ENCODE measurements at places on chromosomes 2 and 18. TPM values are rescaled to one million over a fixed set of nuclear protein-coding genes. Genes with fewer than 3 reads are reported as not detected.

GRCh38 chr2:98058191-98058975 is 28.6 kb upstream of the VWA3B start:
- H3K27ac ChIP-seq = no peak overlapping the region
- no peaks in the 10 kb centered on the region for H3K4me1 ChIP-seq
- no peaks in the 10 kb centered on the region for H3K36me3 ChIP-seq
- no peak for DNase-seq
- H3K27me3 ChIP-seq = no peaks in the 10 kb centered on the region

Gene SERPINB10
- total RNA-seq = 0.29 TPM

Gene EGR4
- not detected for total RNA-seq

DNA sequence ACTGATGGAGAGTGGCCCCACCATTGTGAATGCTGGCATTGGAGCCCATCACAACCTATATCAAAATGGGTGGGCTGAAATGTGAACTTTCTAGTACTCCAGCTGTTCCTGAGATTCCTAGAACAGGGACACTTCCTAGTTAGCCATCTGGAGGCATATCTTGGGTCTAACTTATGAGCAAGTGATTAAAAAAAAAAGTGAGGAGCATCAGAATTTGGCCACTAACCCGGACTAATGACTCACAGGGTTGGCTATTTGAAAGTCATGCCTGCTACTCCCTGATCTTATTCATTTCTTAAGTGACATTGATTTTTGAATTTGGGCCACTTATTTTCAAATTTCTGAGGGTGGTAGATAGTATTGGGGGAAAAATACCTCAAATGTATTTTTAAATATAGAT is 216.6 kb downstream of the HRH4 start:
- no peaks in the 10 kb centered on the region for H3K4me1 ChIP-seq
- H3K27me3 ChIP-seq = no peaks in the 10 kb centered on the region
- no peak overlapping the region for H3K27ac ChIP-seq
- H3K36me3 ChIP-seq = no peaks in the 10 kb centered on the region

DNA sequence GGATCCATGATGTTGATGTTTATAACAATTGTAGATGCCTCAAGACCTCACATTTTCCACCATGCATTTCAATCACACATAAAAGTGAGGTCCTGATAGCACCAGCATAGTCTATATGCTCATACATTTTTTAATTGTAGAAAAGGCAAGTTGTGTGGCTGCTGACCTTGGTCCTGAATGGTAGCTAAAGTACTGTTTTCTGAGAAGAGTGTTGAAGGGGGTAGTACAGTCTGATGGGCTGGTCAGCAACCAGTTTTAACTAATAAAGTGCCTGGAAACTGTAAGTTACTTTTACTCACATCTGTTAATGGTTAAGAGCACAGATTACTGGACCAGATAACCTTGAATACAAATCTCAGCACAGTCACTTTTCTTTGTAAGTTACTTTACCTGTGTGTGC is 15.9 kb downstream of the ZNF638 start:
- H3K4me3 ChIP-seq = no peak overlapping the region
- H3K27me3 ChIP-seq = no peaks in the 10 kb centered on the region
- peaks cover 22% of the 10 kb centered on the region for H3K36me3 ChIP-seq

DNA sequence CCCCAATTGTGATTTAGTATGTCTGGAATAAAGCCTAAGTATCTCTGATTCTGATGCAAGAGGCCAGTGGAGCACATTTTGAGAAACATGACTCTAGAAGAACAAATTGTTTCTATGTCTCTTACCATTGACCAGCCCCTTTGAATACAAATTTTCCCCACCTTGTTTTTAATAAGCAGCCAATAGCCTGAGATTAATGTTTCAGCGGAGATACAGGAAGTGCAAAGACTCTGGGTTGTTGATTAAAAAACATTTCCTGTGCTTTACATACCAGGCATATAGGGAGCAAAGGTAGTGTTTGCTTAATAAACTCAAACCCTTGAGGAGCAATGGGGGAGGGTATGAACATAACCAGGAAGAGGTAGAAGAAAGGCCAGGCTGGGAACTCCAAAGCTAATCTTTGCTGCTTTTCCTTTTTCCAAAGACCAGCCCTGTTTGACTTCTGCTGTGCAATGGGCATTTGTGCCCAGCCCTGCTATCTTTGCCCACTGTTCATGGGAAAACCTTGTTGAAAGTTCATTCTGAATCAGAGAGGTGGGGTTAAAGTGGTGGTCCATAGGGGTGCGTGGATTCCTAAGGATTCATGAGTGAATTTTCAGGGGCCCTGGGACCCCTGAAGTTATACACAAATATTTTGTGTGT is 29.3 kb downstream of the UPP2 start:
- no peak for DNase-seq
- H3K4me3 ChIP-seq = no peak overlapping the region
- no peaks in the 10 kb centered on the region for H3K36me3 ChIP-seq
- peaks cover 4% of the 10 kb centered on the region for H3K27me3 ChIP-seq
- no peaks in the 10 kb centered on the region for H3K4me1 ChIP-seq
- no peak overlapping the region for H3K27ac ChIP-seq

GRCh38 chr2:224650815-224651439 is 65.2 kb downstream of the CCDC195 start:
- no peaks in the 10 kb centered on the region for H3K4me1 ChIP-seq
- peak; percentile 55 for DNase-seq
- peaks cover 2% of the 10 kb centered on the region for H3K27me3 ChIP-seq
- no peaks in the 10 kb centered on the region for H3K36me3 ChIP-seq

Gene ANKRD30BL
- 0.29 TPM for total RNA-seq

DNA sequence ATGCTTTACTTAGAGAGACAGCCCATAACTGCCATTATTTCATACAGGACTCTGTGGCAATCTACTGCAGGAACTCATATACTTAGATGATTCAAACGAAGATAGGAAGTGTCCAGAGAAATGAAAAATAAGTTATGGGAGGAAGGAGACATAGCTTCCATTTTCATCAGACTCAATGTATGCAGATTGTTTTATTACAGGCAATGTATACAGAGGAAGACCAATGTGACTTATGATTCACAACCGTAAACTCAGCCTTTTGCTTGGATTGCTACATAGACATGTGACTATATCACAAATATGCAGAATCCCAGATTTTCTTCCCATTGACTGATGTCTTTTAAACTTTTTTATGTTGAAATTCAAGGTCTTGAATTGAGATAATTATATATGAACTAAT is 793.4 kb downstream of the SATB2 start:
- DNase-seq = no peak
- no peak overlapping the region for H3K27ac ChIP-seq
- no peaks in the 10 kb centered on the region for H3K4me1 ChIP-seq
- no peaks in the 10 kb centered on the region for H3K27me3 ChIP-seq
- H3K36me3 ChIP-seq = no peaks in the 10 kb centered on the region

GRCh38 chr18:55425698-55426097 is 162.3 kb downstream of the TCF4 start:
- H3K27ac ChIP-seq = no peak overlapping the region
- H3K4me3 ChIP-seq = no peak overlapping the region
- peaks cover 5% of the 10 kb centered on the region for H3K36me3 ChIP-seq
- peaks cover 13% of the 10 kb centered on the region for H3K4me1 ChIP-seq

Gene ARMC9
- total RNA-seq = 221 TPM

- peaks cover 9% of the 10 kb centered on the region for H3K27me3 ChIP-seq
- H3K4me3 ChIP-seq = no peak overlapping the region
- no peak overlapping the region for H3K27ac ChIP-seq
Observed at GRCh38 chr18:46676182-46676835, 19.3 kb upstream of the LOXHD1 start.

Gene SERPINE2
- total RNA-seq = 658 TPM

Gene RAD51AP2
- total RNA-seq = not detected

DNA sequence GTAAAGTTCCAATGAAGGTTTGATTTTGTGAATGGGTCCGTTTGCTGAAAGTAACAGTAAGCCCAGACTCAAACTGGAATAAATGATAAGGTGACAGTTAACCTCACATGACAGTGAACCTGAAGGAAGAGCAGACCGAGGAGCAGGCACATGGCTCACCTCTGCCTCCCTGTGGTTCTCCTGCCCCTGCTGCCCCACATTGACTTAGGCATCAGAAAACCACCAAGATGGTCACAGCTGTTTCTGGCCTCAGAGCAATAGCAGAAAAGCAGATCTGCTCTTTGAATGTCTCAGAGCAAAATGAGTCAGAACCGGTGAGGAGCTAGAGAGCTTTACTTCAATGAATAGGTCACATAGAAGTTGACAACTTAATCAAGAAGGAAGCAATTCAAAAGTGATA is 487.6 kb downstream of the METTL4 start:
- no peaks in the 10 kb centered on the region for H3K4me1 ChIP-seq
- no peak overlapping the region for H3K4me3 ChIP-seq
- DNase-seq = no peak
- H3K27me3 ChIP-seq = no peaks in the 10 kb centered on the region
- H3K36me3 ChIP-seq = no peaks in the 10 kb centered on the region

GRCh38 chr2:217993817-217994463 is 8.9 kb downstream of the TNS1 start:
- no peaks in the 10 kb centered on the region for H3K27me3 ChIP-seq
- H3K4me1 ChIP-seq = peaks cover 46% of the 10 kb centered on the region
- DNase-seq = peak; percentile 95

- no peak for DNase-seq
- no peak overlapping the region for H3K27ac ChIP-seq
- peaks cover 4% of the 10 kb centered on the region for H3K27me3 ChIP-seq
- no peak overlapping the region for H3K4me3 ChIP-seq
- no peaks in the 10 kb centered on the region for H3K4me1 ChIP-seq
- no peaks in the 10 kb centered on the region for H3K36me3 ChIP-seq
Observed at GRCh38 chr2:68726608-68727367, 7.8 kb upstream of the ARHGAP25 start.

Gene ARHGAP15
- total RNA-seq = 0.88 TPM

Gene ABCG5
- total RNA-seq = not detected

Gene MOB4
- 33.3 TPM for total RNA-seq

GRCh38 chr18:463827-464541 is 36.5 kb downstream of the COLEC12 start:
- H3K27me3 ChIP-seq = no peaks in the 10 kb centered on the region
- H3K27ac ChIP-seq = no peak overlapping the region
- no peaks in the 10 kb centered on the region for H3K36me3 ChIP-seq
- no peak for DNase-seq
- H3K4me3 ChIP-seq = no peak overlapping the region
- H3K4me1 ChIP-seq = peaks cover 5% of the 10 kb centered on the region

GRCh38 chr18:79856119-79857007 is 58.6 kb downstream of the KCNG2 start:
- no peaks in the 10 kb centered on the region for H3K36me3 ChIP-seq
- H3K27me3 ChIP-seq = peaks cover 11% of the 10 kb centered on the region
- H3K27ac ChIP-seq = no peak overlapping the region
- DNase-seq = peak; percentile 91
- H3K4me1 ChIP-seq = peaks cover 15% of the 10 kb centered on the region

DNA sequence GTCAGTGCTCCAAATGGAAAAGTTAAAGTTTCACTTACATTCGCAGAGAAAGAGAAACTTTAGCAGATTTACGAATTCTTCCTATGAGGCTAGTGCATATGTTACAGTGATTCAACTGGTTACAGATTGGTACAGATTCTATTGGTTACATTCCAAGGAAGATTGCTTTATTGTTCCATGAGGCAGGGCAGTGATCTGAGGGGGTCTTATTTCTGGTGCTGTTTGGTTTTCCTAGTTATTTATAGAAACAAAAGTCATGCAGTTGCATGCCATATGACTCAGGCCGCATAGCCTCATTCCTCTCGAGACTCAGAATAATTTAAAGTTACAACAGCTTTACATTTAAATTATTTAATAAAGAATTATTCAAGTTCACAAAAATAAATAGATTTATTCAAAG is 385.4 kb upstream of the SYT4 start:
- H3K4me1 ChIP-seq = peaks cover 28% of the 10 kb centered on the region
- peak; percentile 34 for DNase-seq
- no peaks in the 10 kb centered on the region for H3K36me3 ChIP-seq
- peak overlapping the region; percentile 69 for H3K27ac ChIP-seq
- H3K4me3 ChIP-seq = peak overlapping the region; percentile 3

DNA sequence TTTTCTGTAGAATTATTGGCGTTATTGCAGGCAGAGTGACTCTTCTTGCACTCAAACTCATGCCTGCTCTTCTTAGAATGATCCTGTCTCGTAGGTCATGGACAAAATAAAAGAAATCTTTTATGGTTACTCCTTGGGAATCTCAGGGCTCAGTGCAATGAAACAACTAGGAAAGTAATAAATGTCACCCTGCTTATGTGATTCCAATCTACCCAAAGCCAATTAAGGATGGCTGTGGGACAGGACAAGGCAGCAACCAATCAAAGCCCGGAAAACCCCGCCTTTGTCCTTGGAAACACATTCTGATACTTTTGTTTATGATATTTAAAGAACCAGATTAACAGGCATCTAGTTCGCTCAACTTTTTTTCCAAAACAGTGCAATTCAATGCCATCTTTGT is 53.0 kb downstream of the GRB14 start:
- no peak overlapping the region for H3K4me3 ChIP-seq

DNA sequence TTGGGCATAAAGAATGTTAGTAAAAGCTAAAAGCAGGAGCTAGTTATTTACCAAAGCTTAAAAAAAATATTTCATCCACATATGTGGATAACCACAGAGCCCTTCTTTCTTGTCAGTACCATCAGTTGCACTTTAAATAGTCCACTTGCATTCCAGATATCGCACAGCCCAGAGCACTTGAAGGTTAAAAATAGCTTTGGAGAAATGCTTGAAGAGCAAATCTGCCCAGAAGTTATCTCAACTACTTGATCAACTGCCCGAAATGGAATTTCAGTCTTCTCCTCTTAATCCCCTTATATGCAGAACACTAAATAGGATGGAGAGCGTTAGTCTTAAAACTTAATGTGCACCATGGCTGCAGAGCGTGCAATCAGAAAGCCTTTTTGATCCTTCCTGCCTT is 148.3 kb downstream of the PLEKHA3 start:
- no peaks in the 10 kb centered on the region for H3K27me3 ChIP-seq
- H3K4me3 ChIP-seq = no peak overlapping the region
- DNase-seq = no peak
- no peaks in the 10 kb centered on the region for H3K36me3 ChIP-seq

DNA sequence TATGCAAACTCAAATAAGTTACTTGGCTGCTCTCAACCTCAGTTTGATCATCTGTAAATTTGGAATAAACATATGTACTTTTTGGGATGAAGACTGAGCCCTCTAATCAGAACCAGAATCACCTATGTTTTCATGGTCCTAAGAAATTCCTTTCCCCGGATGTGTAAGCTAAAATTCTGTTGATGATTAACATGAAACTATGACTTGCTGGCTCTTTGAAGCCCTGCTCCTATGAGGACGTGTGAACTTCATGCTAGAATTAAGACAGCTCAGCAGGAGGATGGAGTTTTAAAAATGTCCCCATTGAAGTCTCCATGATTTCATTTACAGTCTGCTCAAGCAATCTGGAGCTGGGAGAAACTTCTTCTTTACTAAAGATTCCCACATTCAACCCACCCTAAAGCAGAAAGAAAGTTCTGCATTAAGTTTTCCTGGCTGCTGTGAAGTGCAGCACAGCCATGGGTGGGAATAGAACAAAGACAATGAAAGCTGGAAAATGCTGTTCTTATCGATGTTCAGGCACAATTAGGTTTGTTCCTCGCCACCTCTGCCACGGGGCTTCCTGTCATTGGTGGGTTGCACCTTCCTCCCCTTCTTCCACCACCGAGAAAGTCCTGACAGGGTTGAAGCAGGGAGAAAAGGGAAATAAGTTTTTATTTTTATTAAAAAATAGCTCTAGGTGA is 50.9 kb downstream of the ADCYAP1 start:
- H3K4me1 ChIP-seq = no peaks in the 10 kb centered on the region
- H3K4me3 ChIP-seq = no peak overlapping the region
- no peaks in the 10 kb centered on the region for H3K36me3 ChIP-seq
- H3K27me3 ChIP-seq = peaks cover 4% of the 10 kb centered on the region
- no peak for DNase-seq

Gene MBD5
- 29.8 TPM for total RNA-seq

Data from osteoblast (primary cell).